ENCODE measurements at places on chromosomes 1 and 21.

DNA sequence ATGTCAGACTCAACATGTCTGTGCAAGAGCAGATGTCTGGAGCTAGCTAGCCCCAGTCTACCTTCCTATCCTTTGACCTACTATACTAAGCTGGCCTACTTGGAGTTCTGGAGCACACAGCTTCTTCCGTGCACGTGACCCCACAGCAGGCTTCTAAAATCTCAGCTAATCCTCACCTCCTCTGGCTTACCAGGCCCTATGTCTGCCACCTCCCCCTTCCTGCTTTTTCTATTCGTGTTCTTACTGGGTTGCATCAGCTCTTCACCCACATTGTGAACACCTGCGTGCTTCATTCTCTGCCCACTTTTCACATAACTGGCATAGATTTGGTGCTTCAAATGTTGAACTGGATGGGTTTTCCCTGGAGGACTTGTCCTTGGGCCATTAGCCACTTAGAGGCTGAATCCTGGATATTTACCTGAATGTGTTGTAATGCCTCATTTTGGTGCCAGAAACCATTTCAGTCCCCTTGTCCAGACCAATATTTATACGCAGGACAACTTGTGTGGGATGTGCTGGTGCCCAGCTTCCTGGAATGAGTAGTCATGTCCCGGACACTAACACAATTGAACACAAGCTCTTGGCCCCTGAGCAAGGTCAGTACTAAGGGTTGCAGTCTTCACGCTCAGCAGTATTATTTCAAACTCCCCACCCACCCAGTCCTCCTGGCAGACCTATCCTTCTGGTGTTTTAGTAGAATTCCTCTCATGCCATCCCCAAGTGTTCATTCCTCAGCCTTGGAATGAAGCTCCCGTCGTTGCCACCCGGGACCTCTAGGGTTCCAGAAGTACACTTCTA lies 24.0 kb downstream of the TENT5C start:
- DNase-seq, result no peak

GRCh38 chr21:42997053-42997452 lies 22.7 kb downstream of the PKNOX1 start:
- DNase-seq, result no peak

GRCh38 chr1:3306583-3307291 lies 147.7 kb upstream of the ARHGEF16 start:
- DNase-seq, result no peak

GRCh38 chr1:55131801-55132200 lies 83.4 kb downstream of the USP24 start:
- DNase-seq, result no peak

- DNase-seq, result no peak
Measured at GRCh38 chr21:32190493-32191144, 88.2 kb downstream of the MIS18A start.

- DNase-seq, result no peak
Measured at GRCh38 chr1:32813941-32814739, 3.0 kb downstream of the YARS1 start.

DNA sequence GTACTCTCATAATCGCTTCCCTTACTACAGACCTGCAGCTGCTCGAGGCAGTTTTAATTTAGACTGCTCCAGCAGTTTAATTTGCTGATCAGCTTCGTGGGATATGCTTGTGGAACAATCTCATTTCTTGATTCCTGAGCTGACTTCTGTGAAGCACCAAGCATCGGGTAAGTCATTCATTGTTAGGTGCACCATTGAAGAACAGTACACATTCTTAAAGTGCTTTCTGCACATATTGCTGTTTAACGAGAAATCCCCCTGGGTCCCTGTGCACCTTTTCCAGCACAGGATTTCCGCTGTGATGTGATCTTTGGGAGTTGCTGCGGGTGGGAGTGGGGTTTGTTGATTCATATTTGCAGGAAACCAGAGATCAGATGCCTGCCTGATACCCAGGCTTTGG lies 9.1 kb downstream of the GALNT2 start:
- DNase-seq, result no peak

- DNase-seq, result no peak
Measured at GRCh38 chr1:167456926-167457325, 61.4 kb downstream of the CD247 start.

DNA sequence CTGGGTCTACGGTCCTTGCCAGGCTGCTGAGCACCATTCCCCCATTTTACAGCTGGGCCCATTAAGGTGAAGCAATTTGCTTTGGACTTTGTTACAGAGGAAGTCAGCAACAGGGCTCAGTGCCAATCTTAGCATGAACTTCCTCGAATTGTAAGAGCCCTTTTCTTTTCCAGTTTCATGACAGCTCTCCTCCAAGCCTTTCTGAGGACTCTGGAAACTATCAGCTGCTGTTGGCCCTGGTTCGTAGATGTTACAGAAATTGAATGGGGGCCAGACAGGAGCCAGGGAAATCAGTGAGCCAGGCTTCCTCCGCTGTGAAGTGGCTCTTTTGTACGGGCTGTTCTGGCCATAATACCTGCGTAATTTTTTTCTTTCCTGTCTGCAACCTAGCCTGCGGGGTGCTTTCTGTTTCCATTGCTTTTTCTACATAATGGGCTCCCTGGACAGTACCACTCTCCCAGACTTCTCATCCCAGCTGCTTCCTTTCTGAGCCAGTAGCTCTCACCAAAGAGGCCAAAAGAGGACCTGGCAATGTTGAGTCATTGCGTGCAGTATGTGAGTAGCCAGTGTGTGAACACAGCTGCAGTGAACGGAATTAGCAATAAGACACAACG lies 386.3 kb downstream of the DISC1 start:
- DNase-seq, result no peak

DNA sequence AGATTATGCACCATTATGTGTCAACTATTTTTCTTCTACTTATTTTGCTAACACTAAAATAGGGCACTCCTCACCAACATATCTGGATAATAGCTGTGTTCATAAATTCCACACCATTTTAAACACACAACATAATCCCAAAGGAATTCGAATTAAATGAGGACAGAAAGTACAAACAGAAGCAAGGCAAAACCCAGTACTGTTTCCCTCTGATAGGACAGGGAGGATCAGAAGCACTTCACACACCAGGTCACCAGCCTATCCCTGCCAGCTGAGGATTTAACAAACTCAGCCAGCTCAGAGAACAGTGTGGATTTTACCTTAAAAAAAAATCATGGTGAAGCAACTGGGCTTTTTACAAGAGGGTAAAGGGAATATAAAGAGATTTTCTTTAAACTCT lies 20.0 kb downstream of the CRYZ start:
- no peak for DNase-seq

- DNase-seq, result no peak
Measured at GRCh38 chr1:168136709-168137514, at the start of gene GPR161. Gene GPR161, minus strand, starts transcription at chr1:168136930. Its CDS starts 32,080 bp downstream, at chr1:168104850.

GRCh38 chr1:193365966-193366365 lies 179.6 kb upstream of the B3GALT2 start:
- no peak for DNase-seq

GRCh38 chr1:64511044-64511443 lies 41.1 kb downstream of the CACHD1 start:
- DNase-seq, result no peak

- DNase-seq, result no peak
Measured at GRCh38 chr1:64875606-64876005, 90.7 kb downstream of the JAK1 start.

DNA sequence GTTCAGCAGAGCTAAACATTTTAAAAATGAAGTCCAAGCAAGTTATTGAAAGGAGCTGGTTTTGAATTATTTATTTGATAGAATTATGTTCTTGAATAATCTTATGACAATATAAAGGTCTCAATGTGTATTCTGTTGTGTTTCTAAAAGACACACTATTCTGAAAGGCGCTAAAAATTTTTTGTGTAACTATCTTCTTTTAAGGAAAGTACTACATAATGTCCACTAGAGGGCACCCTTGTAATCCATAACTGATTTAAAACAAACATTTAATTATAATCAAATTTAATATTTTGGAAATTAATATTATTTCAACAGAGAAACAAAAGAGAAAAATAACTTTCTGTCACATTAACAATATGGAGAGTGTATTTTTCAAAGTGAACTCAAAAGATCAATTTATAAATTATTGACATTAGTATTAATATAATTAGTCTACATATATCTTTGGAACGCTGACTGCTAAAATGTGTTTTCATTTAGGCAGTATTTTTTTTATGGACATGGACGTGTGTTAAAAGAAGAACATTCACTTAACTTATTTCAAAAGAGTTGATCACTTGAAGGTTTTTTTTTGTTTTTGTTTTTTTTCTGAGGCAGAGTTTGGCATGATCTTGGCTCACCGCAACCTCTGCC lies 248.4 kb downstream of the DENND1B start:
- DNase-seq, result no peak

GRCh38 chr1:10236405-10237156 lies 26.2 kb downstream of the KIF1B start:
- DNase-seq, result no peak

Data from esophagus squamous epithelium (tissue), 5 donors.